ENCODE measurements at places on chromosomes 2 and 18.

DNA sequence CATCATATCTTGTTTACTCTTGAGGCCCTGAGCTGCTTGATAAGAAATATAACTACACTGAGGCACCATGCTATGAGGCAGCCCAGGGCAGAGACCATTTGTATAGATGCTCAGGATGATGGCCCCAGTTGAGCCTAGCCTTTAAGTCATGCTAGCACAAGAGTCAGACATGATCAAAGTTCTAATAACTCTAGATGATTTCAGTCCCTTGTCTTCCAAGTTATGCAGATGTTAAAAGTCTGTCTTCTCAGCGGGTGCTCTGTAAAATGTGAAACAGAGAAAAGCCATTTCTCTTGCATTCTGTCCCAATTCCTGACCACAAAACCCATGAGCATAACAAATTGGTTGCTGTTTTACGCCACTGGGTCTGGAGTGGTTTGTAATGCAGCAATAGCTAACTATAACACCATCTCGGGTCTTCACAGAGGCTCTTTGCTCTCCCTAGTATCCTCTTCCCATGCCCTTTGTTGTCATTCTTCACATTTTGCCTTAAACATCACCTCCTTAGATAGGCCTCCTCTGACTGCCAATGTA, 49.6 kb downstream of the NXPH2 start:
- no peak for DNase-seq

DNA sequence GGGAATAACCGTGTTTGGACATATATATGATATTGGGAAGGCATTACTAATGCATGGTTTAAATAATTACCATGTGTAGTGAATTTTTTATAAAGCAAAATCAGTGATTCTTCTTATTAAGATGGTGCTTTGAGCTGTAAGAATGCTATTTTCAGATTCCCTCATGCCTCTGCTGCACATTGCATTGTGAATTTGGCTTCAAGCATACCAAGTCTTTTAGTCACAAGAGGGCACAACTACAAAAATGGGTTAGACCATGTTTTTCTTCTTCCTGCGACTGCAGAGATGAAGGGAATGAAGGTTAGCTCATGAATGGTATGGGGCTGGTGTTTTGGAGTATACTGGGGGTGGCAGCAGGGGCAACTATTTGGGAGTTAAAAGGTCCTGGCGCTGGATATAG, 320.1 kb downstream of the SLC4A3 start:
- DNase-seq, result no peak

GRCh38 chr2:165529130-165529529, 59.6 kb downstream of the CSRNP3 start:
- no peak for DNase-seq

GRCh38 chr2:37985333-37985732, 60.2 kb downstream of the RMDN2 start:
- no peak for DNase-seq

GRCh38 chr2:102768253-102768652, 6.4 kb downstream of the TMEM182 start:
- no peak for DNase-seq

DNA sequence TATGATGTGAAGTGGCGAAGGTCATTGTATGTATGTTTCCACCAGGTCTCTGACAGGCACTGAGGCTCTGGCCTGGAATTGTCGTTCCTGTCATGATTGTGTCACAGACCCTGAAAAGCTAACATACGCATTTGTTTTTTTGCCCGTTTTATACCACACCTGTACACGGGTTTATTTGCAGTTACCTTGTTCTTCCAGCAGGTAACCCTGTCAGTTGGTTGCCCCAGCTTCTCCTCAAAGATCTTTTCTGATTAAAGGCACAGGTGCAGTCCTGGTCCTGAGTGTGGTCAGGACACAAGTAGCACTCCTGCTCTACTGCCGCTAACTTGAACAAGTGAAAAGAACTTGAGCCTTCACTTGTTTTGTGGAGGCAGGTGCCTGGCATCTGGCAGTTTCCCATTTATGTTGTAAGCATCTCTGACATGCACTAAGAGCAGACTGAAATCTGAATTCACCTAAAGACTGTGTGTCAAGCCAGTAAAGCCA, 19.9 kb downstream of the CD8A start:
- no peak for DNase-seq

GRCh38 chr2:150487537-150488429, at the start of gene RND3:
RND3 (minus strand) TSS chr2:150487667; CDS start chr2:150487417, 250 bp downstream.
- DNase-seq, result no peak

GRCh38 chr2:235211056-235211455, 259.2 kb downstream of the SH3BP4 start:
- no peak for DNase-seq

GRCh38 chr2:14872779-14873325, 240.3 kb downstream of the LRATD1 start:
- DNase-seq, result no peak

- no peak for DNase-seq
Measured at GRCh38 chr2:190607014-190607597, 41.8 kb upstream of the NAB1 start.

- DNase-seq, result no peak
Measured at GRCh38 chr2:68365087-68365486, at the start of gene PLEK. PLEK (plus strand) TSS chr2:68365282; CDS start chr2:68365352, 70 bp downstream.

DNA sequence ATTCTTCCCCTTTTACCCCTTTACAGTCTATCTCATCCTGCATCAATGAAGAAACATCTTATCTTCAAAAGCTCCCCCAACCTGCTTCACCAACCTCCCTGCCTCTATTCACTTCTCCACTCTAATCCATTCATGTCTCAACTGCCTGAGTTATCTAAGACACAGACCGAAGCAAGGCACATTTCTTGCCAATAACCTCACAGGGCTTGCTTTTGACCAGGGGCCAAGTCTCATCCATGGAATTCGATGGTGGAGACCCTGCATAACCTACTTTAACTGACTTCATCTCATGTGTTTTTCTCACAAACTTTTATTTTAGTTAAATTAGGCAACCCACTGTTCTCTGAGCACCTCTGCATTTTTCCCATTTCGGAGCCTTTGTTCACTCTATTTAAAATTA, 69.7 kb downstream of the MYCN start:
- no peak for DNase-seq

- DNase-seq, result no peak
Measured at GRCh38 chr18:63972002-63972376, 2.1 kb downstream of the SERPINB8 start.

- DNase-seq, result no peak
Measured at GRCh38 chr2:225501022-225501421, 101.5 kb downstream of the NYAP2 start.

- DNase-seq, result no peak
Measured at GRCh38 chr18:50805732-50806131, 14.1 kb downstream of the MRO start.

GRCh38 chr18:37889963-37890362, 324.4 kb upstream of the CELF4 start:
- DNase-seq, result no peak
